Psoas muscle (tissue), 8 donors: ENCODE measurements at places on chromosomes 16 and 17. TPM values are rescaled to one million over a fixed set of nuclear protein-coding genes. Genes with fewer than 3 reads are reported as not detected.

GRCh38 chr16:17803625-17804410 lies 333.1 kb upstream of the XYLT1 start:
- DNase-seq = no peak

DNA sequence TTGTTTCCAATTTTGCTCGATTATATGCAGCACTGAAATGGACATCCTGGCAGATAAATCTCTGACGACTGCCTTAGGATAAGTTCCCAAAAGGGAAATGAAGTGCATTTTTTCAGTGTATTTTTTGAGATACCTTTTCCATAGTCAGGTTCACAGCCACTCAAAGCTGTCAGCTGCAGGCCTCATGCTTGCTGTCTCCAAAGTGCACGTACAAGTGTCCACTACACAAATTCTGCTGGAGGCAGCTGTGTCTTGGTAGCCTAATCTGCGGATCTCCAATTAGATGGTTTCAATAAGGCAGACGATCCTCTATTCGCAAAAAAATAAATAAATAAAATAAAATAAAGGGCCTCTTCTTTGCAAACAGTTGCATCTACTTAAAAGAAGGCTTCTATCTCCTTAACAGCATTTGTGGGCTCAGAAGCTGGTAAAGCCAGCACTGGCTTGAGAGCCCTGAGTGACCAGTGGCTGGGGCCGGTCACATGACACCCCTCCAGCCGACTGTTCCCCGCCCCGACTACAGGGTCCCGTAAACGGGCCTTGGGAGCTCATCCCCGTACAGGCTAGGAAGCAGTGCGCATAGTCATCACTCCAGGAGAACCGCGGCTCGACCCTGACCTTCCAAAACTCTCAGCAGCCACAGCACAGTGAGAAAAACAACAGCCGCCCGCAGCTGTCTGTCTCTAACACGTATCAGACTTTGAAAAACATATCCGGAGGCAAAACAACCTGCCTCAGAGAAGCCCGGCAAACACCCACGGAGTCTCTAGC lies 18.8 kb downstream of the RPH3AL start:
- peak; percentile 92 for DNase-seq

DNA sequence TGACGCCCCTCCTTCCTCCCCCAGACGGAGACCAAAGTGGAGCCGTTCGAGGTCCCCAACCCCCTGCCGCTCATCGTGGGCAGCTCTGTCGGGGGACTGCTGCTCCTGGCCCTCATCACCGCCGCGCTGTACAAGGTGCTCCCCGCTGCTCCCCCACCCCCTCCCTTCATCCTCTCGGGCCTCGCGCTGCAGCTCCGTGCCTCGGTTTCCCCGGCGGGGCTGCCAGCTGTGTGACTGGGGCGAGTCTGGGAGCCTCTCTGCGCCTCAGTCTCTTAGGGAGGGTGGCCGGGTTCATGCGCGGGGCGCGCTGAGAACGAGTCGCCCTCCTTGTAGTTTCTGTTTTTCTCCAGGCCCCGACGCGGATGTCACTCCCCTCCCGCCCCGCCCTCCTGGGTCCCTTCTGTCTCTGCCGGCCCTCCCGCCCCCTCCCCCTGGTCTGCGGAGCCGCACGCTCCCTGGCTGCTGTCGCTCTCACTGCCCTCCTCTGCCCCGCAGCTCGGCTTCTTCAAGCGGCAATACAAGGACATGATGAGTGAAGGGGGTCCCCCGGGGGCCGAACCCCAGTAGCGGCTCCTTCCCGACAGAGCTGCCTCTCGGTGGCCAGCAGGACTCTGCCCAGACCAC lies 23.7 kb upstream of the ITGAX start:
- no peak for DNase-seq

DNA sequence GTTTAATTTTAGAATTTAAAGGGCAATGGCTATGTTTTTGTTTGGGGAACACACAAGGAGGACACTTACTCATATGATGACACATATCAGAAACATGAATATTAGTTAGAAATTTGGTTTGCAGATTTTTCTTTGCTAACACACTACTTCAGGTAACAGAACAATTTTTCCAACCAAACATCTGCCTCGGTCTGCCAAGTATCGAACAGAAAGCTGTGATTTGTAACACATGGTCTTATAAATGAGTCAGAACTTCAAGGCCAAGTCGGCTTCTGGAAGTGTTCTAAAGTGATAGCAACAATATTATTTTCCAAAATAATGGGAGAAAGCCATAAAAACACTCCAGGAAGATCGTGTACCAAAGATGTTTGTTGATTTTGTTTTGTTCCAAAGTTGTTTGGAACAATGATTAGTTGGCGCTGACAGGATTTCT lies 75.9 kb upstream of the PMFBP1 start:
- DNase-seq = no peak

- no peak for DNase-seq
These were observed 9.5 kb upstream of the TCF25 start for GRCh38 chr16:89863741-89864526.

DNA sequence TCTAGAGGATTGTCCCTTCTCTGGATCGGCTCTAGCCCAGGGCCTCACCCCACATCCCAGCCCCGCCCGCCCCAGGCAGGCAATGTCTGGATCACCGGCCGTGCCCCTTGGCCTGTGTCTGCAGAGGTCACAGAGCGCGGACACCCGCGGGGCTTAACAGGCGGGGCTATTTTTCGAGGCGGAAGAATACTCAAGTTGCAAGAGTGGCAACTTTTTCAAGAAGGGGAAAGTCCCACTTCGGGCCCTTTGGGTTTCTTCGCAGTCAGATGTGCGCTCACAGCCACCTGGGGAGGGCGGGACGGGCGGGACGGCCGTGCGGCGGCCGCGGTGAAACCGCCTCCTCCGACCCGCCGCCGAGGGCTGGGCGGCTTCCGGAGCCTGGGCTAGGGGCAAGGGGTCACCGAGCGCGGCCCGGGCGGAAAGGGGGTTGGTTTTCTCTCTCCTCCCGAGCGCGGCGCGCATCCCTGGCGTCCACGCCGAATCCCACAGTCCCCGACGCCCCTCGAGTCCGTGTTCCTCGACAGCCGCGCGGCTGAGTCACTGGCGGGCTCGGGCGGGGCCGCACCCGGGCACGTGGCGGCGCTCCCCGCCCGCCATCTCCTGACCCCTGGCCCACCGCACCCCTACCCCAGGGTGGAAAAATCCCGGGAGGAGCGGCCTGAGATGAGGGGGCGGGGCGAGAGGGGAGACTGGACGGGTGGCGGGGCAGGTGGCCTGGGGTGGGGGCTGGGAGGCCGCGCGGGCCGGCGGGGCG lies 1.2 kb upstream of the PFN1 start:
- peak; percentile 87 for DNase-seq

DNA sequence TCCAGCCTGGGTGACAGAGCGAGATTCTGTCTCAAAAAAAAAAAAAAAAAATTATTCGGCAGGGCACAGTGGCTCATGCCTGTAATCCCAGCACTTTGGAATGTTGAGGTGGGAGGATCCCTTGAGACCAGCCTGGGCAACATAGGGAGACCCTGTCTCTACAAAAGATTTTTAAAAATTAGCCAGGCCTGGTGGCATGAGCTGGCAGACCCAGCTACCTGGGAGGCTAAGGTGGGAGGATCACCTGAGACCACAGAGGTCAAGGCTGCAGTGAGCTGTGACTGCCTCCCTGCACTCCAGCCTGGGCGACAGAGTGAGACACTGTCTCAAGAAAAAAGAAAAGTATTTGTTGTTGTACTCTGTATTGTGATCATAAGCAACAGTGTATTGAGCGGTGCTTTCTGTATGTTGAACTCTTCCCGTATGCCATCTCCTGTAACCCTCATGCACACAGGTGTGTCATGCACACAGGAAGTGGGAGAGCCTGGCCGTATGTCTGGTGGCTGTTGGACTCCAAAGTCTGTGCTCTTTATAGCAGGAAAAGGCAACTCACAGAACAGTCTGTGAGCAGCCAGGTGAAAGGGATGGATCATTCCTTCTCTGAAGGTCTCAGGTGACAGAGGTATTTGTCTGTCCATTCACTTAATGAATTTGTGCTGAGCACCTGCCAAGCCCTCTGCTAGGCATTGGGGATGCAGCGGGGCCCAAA lies 17.1 kb downstream of the CDH1 start:
- DNase-seq = no peak

GRCh38 chr16:427250-427649 lies 1.8 kb downstream of the RAB11FIP3 start:
- DNase-seq = no peak

MT4 gene
- total RNA-seq = not detected

UNC45B gene
- 395 TPM for total RNA-seq
